ENCODE measurements at places on chromosomes 1 and 21. TPM values are rescaled to one million over a fixed set of nuclear protein-coding genes. Genes with fewer than 3 reads are reported as not detected.

- peak; percentile 42 for DNase-seq
Observed at GRCh38 chr1:83033682-83034081, 965.2 kb downstream of the TTLL7 start.

DNA sequence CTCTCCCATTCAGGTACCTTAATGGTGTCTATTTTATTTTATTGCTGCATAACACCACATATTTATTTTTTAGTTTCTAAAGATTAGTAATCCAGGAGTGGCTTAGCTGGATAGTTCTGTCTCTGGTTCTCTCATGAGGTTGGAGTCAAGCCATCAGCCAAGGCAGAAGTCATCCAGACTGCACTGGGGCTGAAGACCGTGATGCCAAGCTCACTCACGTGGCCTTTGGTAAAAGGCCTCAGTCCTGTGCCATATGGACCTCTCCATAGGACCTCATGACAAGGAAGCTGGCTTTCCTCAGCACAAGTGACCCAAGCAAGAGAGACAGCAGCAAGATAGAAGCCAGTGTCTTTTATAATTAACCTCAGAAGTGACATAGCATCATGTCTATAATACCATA, 23.0 kb upstream of the DDR2 start:
- DNase-seq: no peak

GRCh38 chr1:66576645-66577044, 42.7 kb downstream of the SGIP1 start:
- peak; percentile 31 for DNase-seq

DNA sequence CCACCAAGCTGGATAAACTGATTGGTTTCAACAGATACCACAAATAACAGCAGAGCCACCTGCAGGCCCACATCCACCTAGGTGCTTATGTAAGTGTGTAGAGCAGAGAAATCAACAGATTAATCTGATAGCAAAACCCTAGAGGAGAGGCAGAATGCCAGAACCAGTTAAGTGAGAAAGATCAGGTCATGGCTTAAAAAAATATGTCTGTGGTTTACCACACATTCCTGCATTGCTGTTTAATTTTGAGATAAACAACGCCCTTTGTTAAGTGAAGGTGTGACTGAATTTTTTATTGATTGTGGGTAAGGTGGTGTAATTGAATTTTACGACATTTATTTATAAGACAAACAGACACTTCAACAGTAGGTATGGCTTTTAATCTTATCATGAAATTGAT, 21.2 kb downstream of the CRNN start:
- DNase-seq: peak; percentile 84

DNA sequence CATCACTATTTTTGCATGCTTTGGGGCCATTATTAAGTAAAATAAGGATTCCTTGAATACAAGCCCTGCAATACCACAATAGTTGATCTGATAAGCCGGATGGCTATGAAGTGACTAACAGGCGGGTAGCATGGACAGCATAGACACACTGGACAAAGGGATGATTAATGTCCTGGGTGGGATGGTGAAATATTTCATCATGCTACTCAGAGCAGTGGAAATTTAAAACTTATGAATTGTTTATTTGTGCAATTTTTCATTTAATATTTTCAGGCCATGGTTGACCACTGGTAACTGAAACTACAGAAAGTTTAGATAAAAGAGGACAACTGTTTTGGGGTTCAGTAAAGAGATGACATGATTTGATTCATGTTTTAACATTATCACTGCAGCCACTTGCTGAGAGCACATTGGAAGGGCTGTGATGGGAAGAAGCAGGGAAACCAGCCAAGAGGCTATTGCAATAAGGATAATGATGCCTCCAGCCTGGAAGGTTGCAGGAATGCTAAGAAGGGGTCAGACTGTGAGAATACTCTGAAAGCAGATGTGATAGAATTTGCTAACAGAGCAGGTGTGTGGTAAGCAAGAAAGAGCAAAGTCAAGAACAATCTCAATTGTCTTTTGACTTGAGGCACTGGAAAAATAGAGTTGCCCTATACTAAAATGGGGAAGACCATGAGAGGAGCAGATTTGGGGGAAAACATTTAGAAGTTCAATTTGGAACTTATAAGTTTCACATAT, 62.5 kb upstream of the TNFSF4 start:
- DNase-seq: peak; percentile 85

DNA sequence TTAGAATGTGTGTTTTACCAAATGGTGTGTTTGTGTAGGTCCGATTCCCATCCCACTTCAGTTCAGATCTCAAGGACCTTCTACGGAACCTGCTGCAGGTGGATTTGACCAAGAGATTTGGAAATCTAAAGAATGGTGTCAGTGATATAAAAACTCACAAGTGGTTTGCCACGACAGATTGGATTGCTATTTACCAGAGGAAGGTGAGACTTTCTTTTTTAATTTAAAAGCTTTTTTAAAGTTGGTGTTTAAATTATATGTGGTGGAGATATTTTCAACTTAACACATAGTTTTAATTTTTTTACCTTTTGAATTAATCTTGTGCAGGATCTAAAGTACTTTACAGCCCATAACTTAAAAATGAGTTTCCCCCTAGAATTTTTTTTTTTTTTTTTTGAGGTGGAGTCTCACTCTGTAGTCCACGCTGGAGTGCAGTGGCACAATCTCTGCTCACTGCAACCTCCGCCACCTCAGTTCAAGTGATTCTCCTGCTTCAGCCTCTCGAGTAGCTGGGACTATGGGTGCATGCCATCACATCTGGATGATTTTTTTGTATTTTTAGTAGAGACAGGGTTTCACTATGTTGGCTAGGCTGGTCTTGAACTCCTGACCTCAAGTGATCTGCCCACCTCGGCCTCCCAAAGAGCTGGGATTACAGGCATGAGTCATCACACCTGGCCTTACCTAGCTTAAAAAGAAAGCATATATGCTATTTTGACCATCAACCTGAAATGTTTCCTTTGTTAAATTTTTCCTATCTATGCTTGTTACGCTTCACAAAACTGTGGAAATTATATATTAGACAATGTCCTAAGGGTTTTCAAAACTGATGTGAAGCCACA, 70.3 kb downstream of the PRKACB start:
- no peak for DNase-seq

DNA sequence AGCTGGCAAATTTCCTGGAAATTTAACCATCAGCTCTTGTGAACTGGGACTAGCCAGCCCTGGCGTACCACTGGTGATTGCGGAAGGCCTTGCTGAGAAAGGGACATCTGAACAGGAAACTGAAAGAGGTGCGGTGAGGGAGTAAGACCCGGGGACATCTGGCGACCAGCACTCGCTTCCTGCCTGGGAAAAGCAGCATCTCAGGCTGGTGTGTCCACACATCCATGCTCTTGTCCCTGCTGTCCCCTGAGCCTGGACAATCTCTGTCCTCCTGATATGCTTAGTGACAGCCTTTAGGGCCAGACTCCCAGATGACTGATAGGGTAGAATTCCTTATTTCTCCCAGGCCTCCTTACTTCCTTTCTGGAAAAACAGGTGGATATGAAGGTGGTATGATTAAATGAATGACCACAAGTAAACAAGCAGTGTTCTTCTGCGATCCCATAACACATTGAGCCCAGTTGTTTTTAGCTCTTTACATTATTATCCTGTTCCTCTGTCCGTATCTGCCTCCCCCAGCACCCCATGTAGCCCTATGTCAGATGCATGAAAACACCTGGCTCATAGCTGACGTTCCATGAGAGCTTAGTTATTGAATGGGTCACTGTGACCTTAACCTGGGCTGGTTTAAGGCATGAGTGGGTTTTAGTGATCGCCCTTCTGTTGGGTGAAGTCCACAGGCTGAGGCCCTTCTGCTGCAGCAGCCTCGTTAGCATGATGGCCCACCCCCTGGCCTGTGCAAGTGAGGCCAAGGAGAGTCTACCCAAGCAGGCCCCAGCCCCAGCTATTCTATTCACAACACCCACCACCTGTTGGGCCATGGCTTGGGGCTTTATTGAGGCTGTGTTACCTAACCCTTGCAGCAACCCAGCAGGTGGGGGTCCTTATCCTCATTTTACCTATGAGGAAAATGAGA, 76.1 kb upstream of the GADD45A start:
- no peak for DNase-seq

- no peak for DNase-seq
Observed at GRCh38 chr1:43049481-43049880, 90.8 kb upstream of the SLC2A1 start.

DNA sequence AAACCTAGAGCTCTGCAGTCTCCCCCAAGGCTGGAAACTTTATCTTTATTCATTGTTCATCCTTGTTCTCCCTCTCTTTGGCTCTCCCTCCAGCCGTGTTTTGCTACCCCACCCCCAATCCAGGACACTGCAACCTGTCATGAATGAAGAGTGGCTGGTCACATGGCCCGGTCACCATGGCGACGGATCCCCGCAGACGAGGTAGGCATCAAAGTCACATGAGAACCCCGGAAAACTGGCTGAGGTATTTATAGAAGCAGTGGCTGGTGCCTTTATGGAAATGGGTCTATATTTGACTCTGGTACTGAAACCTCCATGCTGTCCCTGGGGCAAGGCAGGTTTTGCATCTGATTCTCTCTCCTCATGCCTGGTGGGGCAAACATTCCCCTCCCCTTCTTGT, 13.4 kb upstream of the SLC6A17 start:
- DNase-seq: no peak

DNA sequence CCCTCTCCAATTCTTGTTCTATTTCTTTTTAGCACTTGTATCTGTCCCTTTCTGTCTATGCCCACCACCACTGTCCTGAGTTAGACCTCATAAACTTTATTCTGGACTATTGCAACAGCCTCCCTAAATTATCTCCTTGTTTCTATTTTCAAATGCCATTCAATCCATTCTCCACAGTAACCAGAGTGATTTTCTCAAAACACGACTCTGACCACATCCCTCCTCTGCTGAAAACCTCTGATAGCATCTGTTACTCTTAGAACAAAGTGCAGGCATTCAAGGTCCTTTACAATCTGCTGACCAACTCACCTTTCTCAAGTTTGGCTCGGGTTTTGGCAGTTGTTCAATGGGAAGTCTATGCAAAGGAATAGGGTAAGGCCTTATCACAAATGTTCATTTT, 22.8 kb upstream of the GPX7 start:
- no peak for DNase-seq

DNA sequence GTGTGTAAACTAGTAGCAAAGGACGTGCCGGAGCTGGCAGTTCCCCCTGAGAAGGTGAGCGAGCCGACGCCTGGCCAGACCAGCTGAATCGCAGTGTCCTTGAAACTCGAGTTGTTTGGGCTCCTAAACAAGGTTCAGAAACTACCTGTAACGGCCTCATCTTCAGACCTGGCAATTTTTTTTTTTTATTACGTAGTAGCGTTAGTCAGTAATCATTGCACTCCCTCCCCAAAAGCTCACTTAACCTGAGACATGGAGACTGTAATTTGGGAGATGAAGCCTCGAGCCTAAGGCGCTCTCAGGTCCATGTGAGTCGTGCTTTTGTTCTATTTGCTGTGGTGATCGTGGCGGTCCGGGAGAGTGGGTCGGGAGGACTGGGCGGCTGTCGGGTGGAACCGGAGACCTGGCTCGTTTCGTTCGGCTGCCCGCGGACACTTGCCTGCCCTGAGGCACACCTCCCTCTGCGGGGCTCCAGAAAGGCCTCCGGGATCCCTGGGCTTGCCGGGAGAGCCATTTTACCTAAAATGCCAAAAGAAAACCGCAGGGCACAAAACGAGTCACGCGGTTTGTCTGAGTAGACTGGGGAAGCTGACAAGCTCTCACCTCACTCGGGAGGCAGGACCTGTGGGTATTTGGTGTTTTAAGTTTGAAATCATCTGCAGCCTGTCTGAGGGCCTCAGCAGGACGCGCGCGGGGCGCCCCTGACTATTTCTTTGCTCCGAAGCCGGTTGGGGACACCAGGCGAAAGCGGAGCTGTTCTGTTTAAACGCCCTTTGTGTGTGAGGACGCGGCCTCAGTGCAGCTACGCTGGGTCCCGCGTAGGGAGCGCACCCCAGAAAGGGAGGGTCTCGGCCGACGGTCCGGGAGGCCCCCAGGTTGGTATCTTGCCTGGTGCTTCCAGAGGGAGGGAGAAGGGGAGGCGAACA, 722 bp downstream of the LHX8 start:
- no peak for DNase-seq

GRCh38 chr1:236011641-236012040, 53.2 kb downstream of the NID1 start:
- DNase-seq: no peak

- DNase-seq: no peak
Observed at GRCh38 chr1:180945151-180945550, 32.5 kb downstream of the KIAA1614 start.

DNA sequence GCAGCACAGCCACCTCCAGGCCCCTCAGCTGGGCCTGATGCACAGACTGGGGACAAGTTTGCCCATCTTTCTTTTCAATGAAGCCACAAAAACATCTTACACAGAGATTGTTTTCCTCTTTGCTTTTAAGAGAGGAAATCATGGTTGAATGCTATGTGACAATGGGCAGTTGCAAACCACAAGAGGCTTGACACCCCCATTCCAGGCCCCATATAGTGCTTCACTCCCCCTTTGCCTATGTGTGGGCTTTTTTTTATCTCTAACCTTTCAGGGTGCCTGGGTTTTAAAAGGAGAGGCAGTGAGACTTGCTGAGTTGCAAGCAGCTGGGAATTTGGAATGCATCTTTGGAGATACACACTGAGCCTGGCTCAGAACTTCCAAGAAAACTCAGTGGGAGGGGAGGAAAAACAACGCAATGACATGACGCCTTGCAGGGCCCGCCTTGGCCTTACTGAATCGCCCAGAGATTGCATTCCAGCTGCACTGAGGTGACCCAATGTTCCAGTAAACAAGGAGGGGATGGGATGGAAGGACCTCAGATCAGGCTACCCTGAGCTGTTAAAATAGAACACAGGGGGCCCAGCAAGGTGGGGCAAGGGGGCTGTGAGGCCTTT, 145.2 kb upstream of the ZNF648 start:
- DNase-seq: no peak

DNA sequence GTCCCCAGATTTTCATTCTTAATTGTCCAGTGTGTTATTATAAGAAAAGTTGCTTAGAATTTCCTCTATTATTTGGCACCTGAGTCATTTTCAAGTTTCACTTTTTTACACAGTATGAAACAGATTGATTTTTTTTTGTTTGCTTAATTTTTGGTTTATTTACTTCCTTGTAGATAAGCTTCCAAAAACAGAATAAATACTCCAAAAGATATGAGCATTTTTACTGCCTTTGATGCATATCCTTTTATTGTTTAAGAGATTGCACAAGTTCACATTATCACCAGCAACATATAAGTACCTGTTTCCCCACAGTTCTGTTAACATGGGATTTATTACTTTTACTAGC, 36.3 kb upstream of the AHCYL1 start:
- DNase-seq: no peak

CYYR1 gene
- 6.1 TPM for total RNA-seq

FAM163A gene
- not detected for total RNA-seq

ZBTB37 gene
- 3.4 TPM for total RNA-seq

ORC1 gene
- total RNA-seq: 17.7 TPM

GPR3 gene
- 2.4 TPM for total RNA-seq

KCNK2 gene
- total RNA-seq: 0.31 TPM

C4BPA gene
- total RNA-seq: not detected
